Activated naive CD8-positive, alpha-beta T cell treated with anti-CD3 and anti-CD28 coated beads for 36 hours (primary cell): ENCODE measurements at places on chromosomes 1 and 21. TPM values are rescaled to one million over a fixed set of nuclear protein-coding genes. Genes with fewer than 3 reads are reported as not detected.

Gene HP1BP3
- total RNA-seq, result 156 TPM

Gene KIF17
- 0.16 TPM for total RNA-seq

Gene CD2
- 291 TPM for total RNA-seq

DNA sequence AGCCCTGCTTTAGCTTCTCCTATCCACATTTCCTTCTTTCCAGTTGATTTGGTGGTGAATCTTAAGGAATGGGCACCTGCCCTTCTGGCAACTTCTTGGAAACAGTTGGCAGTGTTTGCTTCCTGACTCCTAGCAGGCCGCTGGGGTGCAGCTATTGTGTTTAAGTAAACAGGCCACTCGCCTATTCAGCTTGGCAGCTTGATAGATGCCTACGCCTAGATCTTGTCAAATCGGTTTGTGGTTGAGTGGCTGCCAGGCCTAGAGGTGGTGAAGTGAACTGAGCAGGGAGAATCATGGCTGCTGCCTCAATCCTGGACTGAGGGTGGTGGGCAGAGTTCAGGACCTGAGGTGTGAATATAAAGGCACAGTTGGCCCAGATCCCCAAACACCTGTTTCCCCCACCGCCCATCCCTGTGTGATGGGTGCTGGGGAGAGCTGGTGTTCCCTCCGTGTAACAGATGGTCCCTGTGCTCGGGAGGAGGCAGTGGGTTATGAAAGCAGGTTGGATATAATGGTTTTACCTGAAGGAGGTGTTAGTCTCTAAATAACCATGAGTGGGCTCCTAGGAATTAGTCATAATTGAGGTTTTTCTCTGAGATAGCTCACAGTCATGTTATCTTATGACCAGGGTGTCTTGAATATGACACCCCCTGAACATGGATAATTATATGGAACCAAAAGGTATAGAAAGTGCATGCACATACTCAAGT lies 940 bp upstream of the PLA2G2C start:
- DNase-seq, result peak; percentile 42

GRCh38 chr1:67760030-67760821 lies 73.0 kb downstream of the GNG12 start:
- peak; percentile 33 for DNase-seq

DNA sequence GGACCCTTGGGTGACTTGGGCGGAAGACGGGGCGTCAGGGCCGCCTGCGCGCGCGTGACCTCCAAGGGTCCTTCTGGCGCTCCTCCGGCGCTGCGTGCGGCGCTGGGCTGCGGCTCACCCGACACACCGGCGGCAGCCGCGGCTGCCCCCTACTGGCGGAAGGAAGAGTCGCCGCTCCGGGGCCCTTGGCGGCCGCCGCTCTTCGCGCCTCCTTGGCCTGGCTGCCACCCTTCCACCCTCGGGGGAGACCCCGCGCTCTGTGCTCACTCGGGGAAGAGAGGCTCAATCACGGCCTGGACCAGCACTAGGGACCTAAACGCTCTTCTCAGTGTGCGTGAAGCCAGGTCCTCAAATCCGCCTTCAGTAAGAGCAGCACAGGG lies 89.7 kb downstream of the DMRTA2 start:
- peak; percentile 68 for DNase-seq

DNA sequence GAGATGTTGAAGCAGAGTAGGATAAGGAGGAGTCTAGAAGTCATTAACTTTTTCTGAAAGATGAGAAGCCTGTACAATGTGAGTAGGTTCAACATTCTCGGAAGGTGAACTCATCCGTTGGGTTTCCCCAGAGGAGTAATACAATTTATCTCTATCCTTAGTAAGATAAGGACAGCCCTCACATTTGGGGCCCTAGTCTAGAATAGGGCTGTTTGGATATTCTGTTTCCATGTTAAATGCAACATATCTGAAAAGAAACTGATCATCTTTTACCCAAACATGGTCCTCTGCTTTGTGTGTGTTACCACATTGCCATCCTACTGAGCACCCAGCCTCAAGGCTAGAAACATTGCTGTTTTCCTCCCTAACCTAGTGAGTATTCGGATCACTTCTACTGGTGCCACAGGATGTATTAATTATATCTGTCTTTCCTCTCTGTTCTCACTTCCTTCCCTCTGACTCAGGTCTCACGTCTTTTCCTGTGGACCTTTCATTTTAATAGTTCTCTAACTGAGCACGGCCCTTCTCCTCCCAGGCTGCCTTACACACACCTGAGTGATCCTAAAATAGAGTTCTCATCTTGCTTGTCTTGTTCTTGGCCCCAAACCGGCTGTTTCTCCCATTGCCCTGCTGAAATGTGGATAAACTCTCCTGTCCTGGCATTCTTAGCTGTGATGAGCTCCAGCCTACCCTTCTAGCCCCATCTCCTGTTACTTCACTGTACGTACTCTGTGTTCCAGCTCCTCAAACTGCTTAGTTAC lies 91.7 kb downstream of the CDC14A start:
- DNase-seq, result peak; percentile 21

- no peak for DNase-seq
Measured at GRCh38 chr21:17697473-17697872, 84.8 kb upstream of the BTG3 start.

DNA sequence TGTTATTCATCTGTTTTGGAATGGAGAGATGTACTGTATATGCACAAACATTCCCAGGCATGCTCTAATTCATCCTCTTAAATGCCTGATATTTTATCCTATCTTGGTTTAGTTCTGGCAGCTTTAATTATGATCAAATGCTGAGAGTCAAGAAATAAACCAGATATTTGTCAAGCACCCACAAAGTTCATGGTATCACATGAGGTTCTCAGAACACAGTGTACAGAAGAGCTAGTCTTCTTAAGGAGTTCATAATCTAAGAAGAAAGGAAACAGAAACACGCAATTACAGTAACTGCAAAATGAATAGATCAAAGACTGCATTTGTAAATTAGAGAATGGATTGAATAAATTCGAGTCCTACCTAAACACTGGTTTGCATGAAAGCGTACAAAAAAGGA lies 58.3 kb upstream of the KCNH1 start:
- DNase-seq, result no peak

GRCh38 chr1:19964542-19964941 lies 14.9 kb downstream of the PLA2G2A start:
- DNase-seq, result no peak

DNA sequence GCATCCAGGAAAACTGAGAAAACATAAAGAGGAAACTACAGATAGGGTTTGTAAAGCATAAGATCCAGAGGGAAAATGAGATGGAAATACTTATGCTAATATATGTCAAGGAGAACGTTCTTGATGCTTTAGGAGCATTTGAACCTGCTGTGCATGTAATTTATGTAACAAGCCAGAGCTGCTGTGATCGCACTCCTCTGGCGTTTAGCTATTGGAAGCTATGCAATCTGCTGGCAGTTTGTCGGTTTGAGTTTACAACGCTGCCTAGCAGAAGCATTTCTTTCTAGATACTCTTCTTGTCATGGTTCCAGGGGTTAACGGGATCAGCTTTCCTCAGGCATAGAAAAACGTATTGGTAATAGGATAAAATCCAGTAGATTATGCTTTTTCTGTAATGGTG lies 182.7 kb downstream of the KCNH1 start:
- DNase-seq, result no peak

DNA sequence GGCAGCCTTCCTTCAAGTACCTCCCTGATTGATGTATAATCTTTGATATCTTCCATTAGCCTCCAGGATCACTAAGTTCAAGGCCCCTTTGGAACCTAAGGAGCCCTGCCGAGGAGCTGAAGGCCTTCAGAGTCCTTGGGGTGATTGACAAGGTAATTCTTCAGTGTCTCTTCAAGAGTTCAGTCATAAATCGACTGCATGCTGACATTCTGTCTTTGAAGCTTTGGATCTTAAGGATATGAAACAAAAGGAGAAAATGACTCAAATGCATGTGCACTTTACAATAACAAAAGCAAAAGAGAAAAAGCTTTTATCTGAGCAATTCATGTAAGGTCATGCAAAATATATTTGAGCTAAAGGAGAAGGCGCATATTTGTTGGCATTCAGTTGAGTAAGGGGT lies 125.3 kb downstream of the RPS6KC1 start:
- DNase-seq, result no peak

- no peak for DNase-seq
Measured at GRCh38 chr1:156851779-156852417, 7.0 kb downstream of the INSRR start.

DNA sequence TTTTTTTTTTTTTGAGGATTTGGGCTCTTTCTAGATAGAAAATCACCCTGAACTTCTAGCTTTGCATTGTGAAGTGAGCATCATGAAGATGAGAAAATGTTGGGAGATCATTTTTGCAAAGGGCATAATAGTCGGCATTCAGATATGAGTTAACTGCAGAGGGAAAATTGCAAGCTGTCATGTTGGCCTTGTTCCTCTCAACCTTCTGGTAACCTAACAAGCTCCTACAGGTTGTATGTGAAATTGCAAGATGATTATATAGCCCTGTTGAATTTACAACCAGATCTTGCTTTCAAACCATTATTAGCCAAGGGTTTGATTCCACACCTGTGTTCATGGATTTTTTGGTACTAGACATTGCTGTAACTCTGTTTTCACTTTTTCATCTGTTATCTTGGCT lies 2.2 kb downstream of the ELOA start:
- no peak for DNase-seq
